ENCODE measurements at places on chromosomes 11 and 22.

DNA sequence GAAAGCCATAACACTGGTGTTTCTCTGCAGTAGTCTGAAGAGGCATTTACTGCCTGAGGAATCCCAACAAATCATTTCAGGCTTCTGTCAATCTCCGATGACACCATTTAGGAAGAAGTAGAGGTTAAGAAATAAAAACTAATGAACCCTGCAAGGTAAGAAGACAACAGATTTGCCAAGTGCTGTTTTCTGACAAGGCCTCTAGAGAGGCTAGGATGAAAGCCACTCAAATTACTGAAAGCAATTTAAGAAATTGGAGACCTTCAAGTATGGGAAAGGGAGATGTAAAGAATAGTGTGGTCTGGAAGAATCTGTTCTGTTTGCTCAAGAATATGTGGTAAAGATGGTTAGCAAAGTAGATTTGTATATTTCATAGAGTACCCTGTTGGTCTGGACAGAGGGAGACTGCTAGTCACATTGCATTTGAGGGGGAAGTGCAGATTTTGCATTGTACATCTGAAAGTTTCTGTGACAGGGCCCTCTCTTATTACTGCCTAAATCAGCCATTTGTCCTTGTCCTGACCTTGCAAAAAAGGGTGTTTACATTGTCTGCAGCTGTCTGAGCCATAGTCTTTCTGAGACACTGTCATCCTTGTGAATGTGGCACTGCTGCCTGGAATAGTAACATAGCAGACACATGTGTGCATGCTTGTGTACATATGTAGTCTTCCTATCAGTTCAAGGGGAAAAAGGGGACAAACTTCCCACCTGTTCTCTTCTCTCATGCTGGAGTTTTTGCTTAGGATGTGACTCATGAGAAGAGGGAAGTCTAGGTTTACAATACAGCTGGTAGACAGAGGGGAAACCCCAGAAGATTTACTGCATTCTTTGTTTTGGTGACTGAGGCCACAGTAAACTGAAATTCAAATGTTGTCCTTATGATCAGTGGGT lies 640.2 kb upstream of the KIRREL3 start:
- no peak for DNase-seq

DNA sequence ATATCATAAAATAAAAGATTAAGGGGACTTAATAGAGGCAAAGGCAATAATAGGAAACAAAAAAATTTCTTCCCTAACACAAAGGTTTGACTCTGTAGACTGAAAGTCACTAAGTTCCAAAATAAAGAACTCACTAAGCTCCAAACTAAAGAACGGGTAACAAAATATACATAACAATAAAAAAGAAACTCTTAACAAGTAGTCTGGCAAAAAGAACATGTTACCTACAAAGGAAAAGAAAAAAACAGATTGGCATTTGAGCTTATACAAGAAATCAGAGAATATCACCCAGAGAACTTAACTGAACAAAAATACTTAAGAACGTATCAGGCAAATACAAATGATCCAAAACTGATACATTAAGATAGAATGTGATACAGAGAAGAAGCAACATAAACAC lies 7.5 kb downstream of the ARHGAP32 start:
- no peak for DNase-seq

- DNase-seq = no peak
Measured at GRCh38 chr22:42371501-42371900, 60.7 kb downstream of the NFAM1 start.

DNA sequence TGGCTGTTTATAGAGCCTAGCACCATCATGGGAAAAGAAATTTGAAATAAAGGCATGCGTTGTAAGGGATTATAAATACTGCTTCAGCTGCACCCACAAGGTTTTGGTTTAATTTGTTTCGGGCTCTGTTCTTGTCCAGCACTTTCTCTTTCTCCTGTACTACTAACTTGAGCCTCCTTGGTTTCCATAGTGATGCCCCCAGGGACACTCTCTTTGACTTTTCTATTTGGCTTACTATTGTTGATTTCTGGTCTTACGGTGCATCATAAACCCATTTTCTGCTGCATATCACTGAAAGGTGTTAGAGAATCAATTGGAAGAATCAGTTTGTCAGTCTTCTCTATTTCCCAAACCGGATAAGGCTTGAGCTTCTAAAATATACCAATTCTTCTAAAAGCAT lies 1674.3 kb upstream of the RAG2 start:
- DNase-seq = no peak

DNA sequence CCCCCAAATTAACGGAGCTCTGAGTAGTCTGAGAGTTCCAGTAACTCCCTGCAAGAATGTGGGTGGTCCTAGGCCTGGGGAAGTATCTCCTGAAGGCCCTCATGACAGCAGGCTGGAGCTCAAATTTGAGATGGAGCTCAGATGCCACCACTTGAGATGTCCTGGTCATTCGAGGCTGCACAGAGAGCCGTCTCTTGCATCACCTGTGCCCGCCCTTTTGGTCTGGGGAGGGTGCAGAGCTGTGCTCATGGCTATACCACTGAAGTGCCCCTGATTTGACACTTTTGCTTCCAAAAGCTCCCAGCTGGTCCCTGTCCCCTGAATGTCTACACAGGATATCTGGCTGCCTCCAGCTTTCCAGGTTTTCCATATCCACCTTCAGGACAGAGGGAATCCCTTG lies 214.0 kb upstream of the B3GAT1 start:
- no peak for DNase-seq

DNA sequence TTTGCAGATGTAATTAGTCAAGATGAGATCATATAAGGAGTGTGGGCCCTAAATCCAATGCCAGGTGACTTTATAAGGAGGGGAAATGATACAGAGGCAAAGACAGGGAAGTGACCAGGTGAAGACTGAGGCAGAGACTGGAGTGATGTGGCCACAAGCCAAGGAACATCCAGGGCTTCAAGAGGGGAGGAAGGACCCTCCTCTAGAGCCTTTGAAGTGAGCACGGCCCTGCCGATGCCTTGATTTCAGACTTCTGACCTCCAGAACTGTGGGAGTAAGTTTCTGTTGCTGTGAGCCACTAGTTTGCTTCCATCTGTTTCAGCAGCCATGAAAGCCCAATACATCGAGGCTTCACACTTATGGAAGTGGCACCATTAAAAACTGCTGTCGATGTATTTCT lies 78.7 kb downstream of the SHANK2 start:
- DNase-seq = no peak

DNA sequence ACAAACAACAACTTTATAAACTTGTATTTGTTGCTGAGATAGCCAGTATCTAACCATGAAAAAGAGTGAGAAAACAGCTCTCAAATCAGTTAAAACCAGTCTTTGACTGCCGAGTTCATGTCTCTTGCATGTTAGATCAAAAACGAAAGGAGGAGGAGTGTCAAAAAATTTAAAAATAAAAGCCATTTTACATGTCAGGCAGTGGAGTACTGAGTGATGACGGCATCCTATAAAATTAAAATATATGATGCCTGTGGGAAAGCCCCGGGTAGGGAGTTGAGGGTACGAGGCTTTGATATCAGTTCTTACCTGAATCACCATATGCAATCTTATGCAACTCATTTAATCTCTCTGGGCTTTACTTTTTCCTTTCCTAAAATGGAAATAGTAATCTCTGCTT lies 117.3 kb downstream of the ETS1 start:
- no peak for DNase-seq

DNA sequence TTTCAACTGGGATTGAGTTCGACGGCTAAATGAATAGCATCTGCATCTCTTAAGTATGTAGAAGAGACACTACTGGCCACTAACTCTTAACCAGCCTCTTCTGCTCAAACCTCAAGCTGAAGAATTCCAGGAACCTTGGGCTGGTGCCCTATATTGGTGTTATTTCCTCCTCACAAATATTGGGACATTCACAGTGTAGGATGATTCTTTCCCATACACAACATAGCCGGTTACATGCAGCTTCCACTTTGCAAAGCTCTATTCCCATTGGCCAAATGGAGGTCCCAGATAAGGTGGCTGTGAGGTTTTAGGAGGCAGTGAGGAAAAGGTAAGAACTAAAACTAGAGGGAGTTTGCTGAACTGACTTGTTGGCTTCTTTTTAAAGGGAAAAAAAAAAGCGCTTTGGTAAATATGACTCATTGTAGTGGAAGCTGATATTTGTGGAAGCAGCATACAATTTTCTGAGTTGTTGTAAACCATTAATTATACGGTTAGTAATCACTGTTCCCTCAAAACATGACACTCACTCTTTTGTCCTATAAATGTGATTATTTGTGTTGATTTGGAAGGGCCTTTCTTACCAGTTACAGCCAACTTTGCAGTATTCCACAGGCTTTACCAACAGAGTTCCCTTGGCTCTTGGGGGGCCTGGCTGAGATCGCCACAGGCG lies 17.6 kb downstream of the C22orf31 start:
- no peak for DNase-seq

- DNase-seq = peak; percentile 36
Measured at GRCh38 chr11:65316227-65317024, 1.8 kb downstream of the CDC42EP2 start.

- peak; percentile 40 for DNase-seq
Measured at GRCh38 chr11:1502954-1503707, 16.6 kb upstream of the MOB2 start.

GRCh38 chr11:117605331-117605730 lies 191.7 kb downstream of the DSCAML1 start:
- DNase-seq = no peak

DNA sequence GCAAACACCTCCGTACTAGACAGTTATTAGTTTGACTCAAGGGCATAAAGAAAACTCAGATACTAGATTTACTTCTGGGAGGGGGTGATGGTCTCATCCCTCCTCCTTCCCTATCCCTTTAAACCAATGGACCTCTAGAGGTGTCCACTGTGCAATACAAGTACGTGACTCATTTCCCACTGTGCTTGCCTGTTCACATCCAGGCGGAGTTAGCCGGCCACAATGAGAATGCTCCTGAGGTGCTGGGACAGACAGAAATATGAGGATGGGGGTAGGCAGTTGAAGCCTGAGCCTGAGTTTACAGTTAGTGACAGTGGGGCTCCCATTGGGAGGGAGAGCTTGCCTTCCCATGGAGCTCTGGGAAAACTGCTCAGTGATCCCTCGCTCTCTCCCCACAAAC lies 8.4 kb upstream of the PMM1 start:
- no peak for DNase-seq

DNA sequence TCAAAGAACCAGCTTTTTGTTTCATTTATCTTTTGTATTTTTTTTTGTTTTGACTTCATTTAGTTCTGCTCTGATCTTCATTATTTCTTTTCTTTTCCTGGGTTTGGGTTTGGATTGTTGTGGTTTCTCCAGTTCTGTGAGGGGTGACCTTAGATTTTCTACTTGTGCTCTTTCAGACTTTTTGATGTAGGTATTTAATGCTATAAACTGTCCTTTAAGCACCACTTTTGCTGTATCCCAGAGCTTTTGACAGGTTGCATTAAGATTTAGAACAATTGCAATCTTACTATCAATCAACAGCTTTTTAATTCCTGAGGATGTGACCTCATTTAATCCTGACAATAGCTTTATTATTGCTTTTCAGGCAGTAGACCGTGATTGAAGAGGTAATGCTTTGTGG lies 94.3 kb downstream of the ZNF280B start:
- DNase-seq = no peak

- peak; percentile 20 for DNase-seq
Measured at GRCh38 chr22:39634530-39635405, 64.2 kb downstream of the CACNA1I start.

DNA sequence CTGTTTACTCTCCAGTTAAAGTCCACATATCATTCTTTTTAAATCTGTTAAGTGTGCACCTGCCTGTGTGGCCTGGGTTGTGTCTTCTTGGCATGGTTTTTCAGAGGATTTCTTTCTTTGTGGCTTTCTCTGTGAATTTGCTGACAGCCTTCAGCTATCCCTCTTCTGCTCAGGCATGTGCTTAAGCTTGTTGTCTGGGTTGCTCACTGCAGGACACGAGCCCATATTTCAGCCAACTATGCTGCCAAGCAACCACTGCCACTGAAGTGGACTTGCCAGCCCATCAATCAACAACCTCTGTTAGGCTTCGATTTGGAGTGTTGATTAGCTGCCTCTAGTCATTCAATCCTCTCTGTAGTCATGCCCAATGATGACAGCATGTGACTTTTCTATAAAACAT lies 18.4 kb downstream of the OR51I2 start:
- no peak for DNase-seq

GRCh38 chr22:34877506-34877905 lies 188.5 kb upstream of the ISX start:
- no peak for DNase-seq

GRCh38 chr22:50436015-50436830 lies 38.6 kb downstream of the SBF1 start:
- peak; percentile 38 for DNase-seq

DNA sequence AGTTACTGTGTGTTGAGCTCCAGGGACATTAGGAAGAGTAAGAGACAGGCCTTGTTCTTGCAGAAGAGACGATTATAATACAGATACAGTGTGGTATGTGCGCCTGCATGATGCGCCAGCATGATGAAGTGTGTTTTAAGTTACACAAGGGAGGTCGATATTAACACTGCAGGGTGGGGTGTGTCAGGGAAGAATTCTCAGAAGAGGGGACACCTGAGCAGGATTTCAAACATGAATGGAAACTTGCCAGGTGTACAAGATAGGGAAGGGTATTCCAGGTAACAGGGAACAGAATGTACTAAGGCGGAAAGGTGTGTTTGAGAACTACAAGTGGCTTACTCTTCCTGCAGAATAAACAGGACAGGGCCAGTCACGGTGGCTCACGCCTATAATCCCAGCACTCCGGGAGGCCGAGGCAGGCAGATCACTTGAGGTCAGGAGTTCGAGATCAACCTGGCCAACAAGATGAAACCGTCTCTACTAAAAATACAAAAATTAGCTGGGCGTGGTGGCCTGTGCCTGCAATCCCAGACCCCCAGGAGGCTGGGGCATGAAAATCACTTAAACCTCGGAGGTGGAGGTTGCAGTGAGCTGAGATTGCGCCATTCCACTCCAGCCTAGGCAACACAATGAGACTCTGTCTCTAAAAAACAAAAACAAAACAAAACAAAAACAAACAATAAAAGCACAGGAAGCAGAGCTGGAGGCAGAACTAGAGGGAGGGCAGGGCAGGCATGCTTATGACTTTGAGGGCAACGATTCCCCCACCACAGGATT lies 59.0 kb downstream of the SYN3 start:
- no peak for DNase-seq

DNA sequence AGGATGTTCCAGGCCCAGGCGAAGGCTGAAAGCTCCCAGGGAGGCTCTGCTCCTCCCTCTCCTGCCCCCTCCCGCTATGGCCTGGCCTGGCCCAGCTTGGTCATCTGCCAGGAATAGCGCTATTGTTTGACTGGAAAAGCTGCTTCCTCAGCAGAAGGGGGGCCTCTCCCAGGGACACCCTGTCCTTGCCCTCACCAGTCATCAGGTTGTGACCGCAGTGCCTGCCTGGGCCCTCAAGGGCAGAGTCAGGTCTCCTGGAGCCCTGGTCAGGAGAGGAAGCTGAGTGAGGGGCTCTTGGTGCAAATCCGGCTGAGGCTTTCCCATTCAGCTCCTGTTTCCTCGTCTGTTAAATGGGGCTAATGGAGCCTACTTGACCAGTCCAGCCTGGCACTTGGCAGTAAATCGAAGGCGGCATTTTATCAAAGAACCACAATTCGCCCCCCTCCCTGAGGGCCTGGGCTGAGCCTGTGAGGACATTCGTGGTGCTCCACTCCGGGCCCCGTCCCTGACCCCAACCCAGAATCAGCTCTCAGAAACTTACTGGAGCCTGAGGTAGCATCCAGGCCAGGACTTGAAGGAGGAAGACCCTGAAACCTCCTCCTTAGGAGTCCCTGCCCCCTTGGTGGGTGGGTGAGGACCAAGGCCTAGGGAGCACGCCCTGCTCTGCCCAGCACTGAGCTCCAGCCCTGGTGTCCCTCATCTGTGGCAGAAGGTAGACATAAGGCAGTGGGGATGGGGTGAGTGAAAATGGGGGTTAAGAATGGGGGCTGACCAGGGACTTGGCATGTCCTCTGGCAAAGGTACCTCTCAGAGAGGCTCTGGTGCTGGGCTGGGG lies 2.0 kb upstream of the CASTOR1 start:
- DNase-seq = no peak

GRCh38 chr11:65814986-65815565 lies 18.7 kb upstream of the SNX32 start:
- no peak for DNase-seq
